ENCODE measurements at places on chromosomes 6 and 20.

DNA sequence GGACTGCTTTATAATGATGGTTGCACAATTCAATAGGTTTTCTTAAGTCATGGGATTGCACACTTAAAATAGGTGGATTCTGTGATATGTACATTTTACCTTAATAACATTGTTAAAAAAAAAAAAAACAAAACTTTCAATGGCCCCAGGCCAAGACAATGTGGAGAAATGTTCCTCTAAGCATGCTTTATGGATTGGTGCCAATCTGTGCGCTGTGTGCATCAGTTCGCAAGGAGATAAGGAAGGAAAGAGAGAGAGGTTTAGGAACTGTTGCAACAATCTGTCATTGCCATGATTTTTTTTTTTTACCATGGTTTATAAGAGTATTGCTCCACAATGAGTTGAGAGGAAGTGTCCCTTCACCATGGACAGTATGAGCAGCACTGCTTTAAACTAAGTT is 399.6 kb downstream of the PTPRT start:
- no peak for DNase-seq

DNA sequence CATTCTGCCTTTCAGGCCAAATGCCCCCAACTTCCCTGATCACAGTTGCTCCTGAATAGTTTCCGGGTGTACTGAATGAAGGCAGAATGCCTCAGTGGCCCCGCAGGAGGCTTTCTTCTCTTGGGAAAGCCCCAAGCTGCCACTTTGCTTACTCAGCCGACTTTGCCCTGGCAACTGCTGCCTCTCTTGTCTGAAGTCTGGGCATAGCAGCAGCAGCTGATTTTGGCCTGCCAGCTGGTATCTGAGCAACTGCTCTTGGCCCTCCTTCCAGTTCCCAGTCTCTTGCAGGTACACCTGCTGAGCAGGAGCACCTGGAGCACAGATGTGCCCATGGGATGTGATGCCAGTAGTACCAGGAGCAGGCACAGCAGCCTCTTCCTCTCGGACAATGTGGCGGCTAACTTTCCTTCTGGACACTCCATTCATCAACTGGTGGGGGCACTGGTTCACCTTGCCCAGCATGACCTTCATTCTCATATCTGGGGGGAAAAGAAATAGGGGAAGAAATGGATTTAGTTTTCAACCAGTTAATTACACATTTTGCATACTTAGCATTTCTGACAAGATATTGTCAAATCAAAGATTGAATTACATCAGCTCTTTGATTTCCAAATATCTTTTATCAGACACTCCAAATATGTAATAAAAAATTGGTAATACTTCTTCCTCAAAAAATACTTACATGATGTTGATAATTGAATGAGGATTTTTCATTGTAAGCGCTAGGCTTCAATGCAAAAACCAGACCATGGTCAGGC is 468.2 kb downstream of the PKHD1 start:
- DNase-seq: no peak

DNA sequence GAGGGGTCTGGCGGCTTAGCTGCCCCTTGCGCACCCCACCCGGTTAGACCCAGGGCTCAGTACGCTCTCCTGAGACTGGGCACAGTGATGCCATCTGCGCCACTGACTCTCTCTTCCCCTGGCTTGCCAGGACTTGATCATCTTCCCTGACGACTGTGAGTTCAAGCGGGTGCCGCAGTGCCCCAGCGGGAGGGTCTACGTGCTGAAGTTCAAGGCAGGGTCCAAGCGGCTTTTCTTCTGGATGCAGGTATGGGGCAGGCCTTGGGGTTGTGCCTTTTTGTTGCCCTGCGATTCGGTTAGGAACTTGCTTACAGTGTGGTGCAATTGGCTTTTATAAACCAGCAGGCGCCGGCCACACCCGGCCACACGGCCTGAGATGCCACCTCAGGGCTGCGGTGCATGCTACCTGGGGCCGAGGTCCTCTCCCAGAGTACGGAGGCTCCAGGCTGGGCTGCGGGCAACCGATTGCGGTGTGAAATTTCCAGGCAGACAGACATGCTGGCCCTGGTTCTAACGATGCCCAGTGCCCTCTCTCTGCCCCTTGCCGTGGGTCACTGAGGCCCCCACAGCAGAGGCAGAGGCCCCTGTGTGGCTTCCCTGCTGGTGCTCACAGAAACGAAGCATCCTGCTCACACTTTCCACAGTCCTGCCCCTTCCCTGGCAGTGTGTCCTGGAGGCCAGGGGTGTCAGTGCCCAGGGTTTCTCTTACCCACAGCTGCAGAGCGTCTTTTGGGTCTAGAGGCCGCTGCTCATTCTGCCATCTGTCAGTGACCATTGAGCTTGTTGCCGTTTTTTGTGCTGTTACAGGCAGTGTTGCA is 1.7 kb downstream of the ADRM1 start:
- no peak for DNase-seq

- DNase-seq: no peak
Observed at GRCh38 chr20:22447447-22447778, 137.0 kb downstream of the FOXA2 start.

- DNase-seq: no peak
Observed at GRCh38 chr6:111711476-111711875, 105.8 kb upstream of the TRAF3IP2 start.

- no peak for DNase-seq
Observed at GRCh38 chr6:106122306-106122918, 36.3 kb downstream of the PRDM1 start.

DNA sequence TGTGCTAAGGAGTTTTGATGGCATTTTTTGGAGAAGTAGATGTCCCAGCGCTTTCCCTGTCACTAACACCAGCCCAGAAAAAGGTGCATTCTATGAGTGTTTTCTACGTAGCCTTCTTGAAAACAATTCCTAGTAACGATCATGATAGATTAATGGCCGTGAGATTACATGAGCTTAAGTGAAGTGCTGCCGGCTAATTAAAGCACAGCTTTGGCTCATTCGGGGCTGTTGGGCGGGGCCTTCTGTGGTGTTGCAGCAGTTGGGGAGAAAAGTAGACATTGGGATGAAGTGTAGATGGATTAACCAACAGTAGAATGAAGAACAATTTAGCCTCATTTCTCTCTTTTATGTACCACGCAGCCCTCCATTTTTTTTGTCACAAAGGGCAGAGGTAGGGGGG is 20.8 kb upstream of the TRAF3IP2 start:
- no peak for DNase-seq

GRCh38 chr6:116764961-116765841 is at the start of gene FAM162B:
FAM162B (minus strand) TSS chr6:116765719; CDS start chr6:116765576, 143 bp downstream.
- no peak for DNase-seq

GRCh38 chr6:28643017-28643740 is 117.5 kb downstream of the GPX5 start:
- DNase-seq: peak; percentile 27

GRCh38 chr6:118187568-118188164 is 280.6 kb downstream of the SLC35F1 start:
- no peak for DNase-seq

GRCh38 chr6:151068761-151069312 is 170.9 kb upstream of the AKAP12 start:
- DNase-seq: no peak

DNA sequence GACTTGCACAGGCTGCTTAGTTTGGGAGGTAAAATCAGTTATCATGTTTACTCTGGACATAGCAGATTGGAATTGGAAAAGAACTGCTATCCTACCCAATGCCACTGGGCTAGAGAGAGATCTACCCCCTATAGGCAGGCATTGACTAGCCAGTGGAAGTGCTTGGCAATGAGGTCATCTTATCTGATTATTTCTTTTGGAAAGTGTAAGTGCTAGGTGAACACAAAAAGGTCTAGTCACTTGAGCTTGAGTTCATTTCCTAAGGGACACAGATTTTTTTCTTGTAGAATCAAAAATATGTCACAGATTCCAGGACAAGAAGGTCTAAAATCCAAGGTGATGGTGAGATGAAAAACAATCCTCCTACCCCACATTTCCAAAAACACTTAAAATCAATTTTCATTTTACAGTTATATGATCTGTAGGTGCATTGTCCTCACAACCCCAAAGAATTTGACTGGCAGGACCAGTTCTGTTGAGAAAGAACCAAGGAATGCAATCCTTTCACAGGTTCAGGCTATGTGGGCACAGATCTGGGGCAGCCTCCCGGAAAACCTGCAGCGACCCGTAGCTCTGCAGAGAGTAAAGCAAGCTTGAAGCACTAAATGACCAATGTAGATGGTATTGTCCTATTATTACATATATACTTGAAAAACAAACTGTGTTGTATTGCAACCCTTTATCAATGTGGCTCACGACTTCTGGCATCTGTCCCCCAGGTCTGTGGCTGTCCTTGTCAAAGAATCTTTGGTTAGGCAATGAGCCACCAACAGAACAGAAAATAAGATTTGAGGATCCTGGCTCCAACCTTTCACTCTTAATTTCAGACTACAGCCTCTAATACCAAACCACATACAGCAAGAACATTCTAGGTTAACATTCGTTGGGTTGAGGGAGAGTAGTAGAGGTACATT is 67.3 kb upstream of the ADTRP start:
- no peak for DNase-seq

- no peak for DNase-seq
Observed at GRCh38 chr6:154991207-154991606, 3.9 kb upstream of the TIAM2 start.

- no peak for DNase-seq
Observed at GRCh38 chr6:70684794-70685493, 17.3 kb downstream of the SMAP1 start.

DNA sequence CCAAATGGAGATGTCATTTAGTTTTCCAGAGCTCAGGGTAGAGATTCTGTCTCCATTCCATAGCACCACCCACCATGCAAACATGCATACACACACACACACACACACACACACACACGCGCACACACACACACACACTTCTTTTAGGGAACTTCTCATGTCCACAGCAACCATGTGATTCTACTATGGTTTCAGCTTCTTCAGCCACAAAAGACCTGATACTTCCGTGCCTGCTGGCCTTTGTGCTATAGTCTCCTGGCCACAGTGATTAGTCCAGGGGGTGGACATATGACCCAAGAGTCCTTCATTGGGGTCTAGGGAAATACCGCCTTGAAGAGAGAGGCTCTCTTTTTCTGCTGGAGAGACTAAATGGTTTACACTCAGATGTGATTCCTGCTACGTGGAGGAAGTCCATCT is 53.5 kb downstream of the CARMIL1 start:
- no peak for DNase-seq

- DNase-seq: no peak
Observed at GRCh38 chr20:5580940-5581708, 169.1 kb upstream of the SHLD1 start.

GRCh38 chr6:111563581-111563980 is 42.1 kb downstream of the TRAF3IP2 start:
- no peak for DNase-seq

- DNase-seq: no peak
Observed at GRCh38 chr6:136225496-136225895, 24.6 kb downstream of the MTFR2 start.

- DNase-seq: no peak
Observed at GRCh38 chr6:87364602-87365252, 20.1 kb downstream of the C6orf163 start.

GRCh38 chr20:41222703-41223102 is 85.4 kb downstream of the PLCG1 start:
- DNase-seq: no peak

DNA sequence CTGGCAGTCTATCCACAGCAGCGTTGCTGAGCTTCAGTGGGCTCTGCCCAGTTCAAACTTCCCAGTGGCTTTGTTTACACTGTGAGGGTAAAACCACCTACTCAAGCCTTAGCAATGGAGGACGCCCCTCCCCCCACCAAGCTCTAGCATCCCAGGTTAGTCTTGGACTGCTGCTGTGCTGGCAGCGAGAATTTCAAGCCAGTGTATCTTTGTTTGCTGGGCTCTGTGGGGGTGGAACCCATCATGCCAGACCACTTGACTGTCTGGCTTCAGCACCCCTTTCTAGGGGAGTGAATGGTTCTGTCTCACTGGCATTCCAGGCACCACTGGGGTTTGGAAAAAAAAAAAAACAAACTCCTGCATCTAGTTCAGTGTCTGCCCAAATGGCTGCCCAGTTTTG is 249.7 kb upstream of the SYNCRIP start:
- DNase-seq: no peak

- DNase-seq: no peak
Observed at GRCh38 chr20:41268917-41269652, 48.4 kb downstream of the ZHX3 start.

DNA sequence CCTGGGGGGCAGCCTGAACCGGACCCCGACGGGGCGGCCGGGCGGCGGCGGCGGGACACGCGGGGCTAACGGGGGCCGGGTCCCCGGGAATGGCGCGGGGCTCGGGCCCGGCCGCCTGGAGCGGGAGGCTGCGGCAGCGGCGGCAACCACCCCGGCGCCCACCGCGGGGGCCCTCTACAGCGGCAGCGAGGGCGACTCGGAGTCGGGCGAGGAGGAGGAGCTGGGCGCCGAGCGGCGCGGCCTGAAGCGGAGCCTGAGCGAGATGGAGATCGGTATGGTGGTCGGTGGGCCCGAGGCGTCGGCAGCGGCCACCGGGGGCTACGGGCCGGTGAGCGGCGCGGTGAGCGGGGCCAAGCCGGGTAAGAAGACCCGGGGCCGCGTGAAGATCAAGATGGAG is 636 bp downstream of the SRF start:
- DNase-seq: no peak

DNA sequence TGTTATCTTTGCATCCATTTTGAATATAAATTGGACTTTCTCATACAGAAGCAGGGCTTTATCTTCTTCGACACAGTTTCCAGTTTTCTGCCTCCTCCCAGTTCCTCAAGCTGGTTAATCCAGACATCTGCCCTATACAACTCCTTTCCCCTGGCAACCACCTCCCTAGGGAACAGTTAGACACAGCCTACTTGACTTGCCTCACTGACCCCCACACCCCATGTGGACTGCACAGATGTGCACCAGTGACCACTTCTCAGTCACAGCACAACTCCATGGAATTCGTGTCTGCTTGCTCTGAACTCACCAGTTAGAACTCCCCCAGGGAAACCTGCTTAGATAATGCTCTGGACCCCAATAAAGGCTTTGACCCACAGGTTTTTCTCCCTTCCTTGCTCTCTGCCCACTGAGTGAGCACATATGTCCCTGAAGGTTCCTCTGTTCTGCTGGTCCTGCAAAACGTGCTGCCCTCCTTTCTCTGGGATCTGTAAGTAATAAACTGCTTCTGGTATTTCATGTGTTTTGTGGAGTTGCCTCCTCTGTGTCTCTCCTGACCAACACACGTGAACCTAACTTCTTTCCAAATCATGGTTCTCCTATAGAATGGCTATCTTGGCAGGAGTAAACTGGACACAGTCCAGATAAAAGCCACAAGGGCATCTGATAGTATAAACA is 351.2 kb downstream of the CD83 start:
- DNase-seq: no peak

All from stimulated activated CD8-positive, alpha-beta memory T cell treated with anti-CD3 and anti-CD28 coated beads, Interleukin-4, amount 100 ng/mL, for 24 hours (primary cell).